ENCODE measurements at places on chromosomes 1 and 21.

GRCh38 chr1:51728611-51729155, 111.8 kb downstream of the OSBPL9 start:
- DNase-seq: no peak
- H3K4me1 ChIP-seq: peaks cover 41% of the 10 kb centered on the region
- H3K27ac ChIP-seq: peak overlapping the region; percentile 58
- peaks cover 2% of the 10 kb centered on the region for H3K27me3 ChIP-seq
- peak overlapping the region; percentile 89 for H3K4me3 ChIP-seq

- no peak overlapping the region for H3K4me3 ChIP-seq
- no peak for DNase-seq
- H3K27ac ChIP-seq: no peak overlapping the region
Observed at GRCh38 chr1:232912845-232913580, 37.4 kb upstream of the NTPCR start.

DNA sequence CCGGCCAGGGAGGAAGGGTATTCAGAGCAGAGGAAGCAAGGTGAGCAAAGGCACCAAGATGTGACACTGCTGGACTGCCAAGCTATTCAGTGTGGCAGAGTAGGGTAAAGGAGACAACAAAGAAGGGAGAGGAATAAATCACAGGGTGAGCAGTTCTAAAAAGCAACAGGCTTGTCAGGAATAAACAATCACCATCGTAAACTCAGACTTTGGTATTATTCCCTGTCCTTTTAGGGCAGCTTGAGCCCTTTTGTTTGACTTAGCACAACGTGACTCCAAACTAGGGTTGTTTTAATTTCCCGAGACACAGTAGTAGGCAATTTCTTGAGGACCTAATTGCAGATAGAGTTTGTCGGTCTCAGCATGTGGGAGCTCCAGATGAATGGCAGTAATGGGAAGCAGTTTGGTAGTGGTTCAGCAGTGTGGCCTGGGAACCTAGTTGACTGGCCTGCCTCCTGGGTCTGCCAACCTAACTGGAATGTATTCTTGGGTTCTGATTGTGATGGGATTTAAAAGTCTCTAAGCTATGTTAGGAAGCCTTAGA, 4.3 kb downstream of the CR1L start:
- H3K27me3 ChIP-seq: peaks cover 17% of the 10 kb centered on the region
- no peaks in the 10 kb centered on the region for H3K36me3 ChIP-seq
- no peak for DNase-seq
- H3K4me1 ChIP-seq: peaks cover 5% of the 10 kb centered on the region

GRCh38 chr1:25513666-25514065, 29.7 kb upstream of the LDLRAP1 start:
- H3K36me3 ChIP-seq: no peaks in the 10 kb centered on the region
- no peak overlapping the region for H3K4me3 ChIP-seq
- no peak overlapping the region for H3K27ac ChIP-seq
- H3K27me3 ChIP-seq: peaks cover 10% of the 10 kb centered on the region
- H3K4me1 ChIP-seq: no peaks in the 10 kb centered on the region

GRCh38 chr1:208183977-208184911, 59.9 kb downstream of the PLXNA2 start:
- peaks cover 92% of the 10 kb centered on the region for H3K4me1 ChIP-seq
- peak overlapping the region; percentile 93 for H3K27ac ChIP-seq
- DNase-seq: peak; percentile 96
- H3K4me3 ChIP-seq: peak overlapping the region; percentile 71
- peaks cover 4% of the 10 kb centered on the region for H3K36me3 ChIP-seq
- no peaks in the 10 kb centered on the region for H3K27me3 ChIP-seq

- DNase-seq: no peak
- H3K36me3 ChIP-seq: no peaks in the 10 kb centered on the region
- no peak overlapping the region for H3K27ac ChIP-seq
Observed at GRCh38 chr1:208850442-208850841, 606.3 kb upstream of the PLXNA2 start.

DNA sequence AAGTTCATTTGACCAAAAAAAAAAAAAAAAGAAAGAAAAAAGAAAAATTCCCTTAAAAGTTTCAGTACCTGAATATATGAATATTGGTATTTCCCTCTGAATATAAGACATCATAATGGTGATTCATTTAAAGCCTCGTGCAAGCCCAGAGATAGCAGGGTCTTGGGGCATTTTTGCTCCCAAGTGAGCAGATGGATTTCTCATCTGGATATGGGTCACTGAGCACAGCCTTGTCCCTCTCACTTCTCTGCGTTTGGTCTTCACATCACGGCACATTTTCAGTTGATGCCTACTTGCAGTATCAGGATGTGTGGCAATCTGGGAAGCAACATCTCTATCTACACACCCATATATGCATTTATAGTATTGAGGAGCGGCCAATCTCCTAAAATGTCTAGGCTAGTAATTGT, 12.7 kb downstream of the CD58 start:
- H3K27ac ChIP-seq: no peak overlapping the region
- H3K27me3 ChIP-seq: no peaks in the 10 kb centered on the region
- H3K4me3 ChIP-seq: no peak overlapping the region
- H3K36me3 ChIP-seq: peaks cover 9% of the 10 kb centered on the region

GRCh38 chr1:33503506-33503905, 31.1 kb downstream of the ZSCAN20 start:
- peaks cover 8% of the 10 kb centered on the region for H3K36me3 ChIP-seq
- no peaks in the 10 kb centered on the region for H3K27me3 ChIP-seq
- H3K4me1 ChIP-seq: peaks cover 8% of the 10 kb centered on the region
- no peak for DNase-seq
- H3K27ac ChIP-seq: no peak overlapping the region

DNA sequence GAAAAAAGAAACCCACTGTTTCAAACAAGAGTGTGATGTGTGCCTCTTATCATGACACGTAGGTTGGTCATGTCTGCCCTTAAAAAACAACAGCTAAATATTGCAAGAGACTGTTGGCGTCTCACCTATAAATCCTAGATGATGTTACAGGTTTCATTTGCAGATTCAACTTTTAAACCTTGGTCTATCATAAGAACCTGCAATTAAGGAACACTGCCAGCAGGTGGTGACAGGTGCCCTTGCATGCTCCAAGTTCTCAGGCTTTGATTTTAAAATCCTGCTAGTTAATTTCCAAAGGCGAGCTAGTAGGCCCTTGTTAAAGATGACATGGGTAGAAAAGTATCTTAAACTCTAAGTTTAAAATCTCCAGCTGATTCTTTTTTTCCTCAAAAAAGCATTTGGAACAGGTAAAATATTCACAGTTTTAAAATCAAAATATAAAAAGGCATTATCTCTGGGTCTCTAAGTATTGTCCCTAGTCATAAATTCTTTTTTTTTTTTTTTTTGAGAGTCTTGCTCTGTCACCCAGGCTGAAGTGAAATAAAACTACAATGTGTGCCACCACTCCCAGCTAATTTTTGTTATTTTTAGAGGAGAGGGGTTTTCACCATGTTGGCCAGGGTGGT, 39.1 kb downstream of the CLSTN1 start:
- H3K4me3 ChIP-seq: no peak overlapping the region
- H3K27ac ChIP-seq: no peak overlapping the region

- DNase-seq: no peak
- peaks cover 16% of the 10 kb centered on the region for H3K4me1 ChIP-seq
- H3K27ac ChIP-seq: no peak overlapping the region
Observed at GRCh38 chr21:43196826-43197225, 28.0 kb downstream of the CRYAA start.

DNA sequence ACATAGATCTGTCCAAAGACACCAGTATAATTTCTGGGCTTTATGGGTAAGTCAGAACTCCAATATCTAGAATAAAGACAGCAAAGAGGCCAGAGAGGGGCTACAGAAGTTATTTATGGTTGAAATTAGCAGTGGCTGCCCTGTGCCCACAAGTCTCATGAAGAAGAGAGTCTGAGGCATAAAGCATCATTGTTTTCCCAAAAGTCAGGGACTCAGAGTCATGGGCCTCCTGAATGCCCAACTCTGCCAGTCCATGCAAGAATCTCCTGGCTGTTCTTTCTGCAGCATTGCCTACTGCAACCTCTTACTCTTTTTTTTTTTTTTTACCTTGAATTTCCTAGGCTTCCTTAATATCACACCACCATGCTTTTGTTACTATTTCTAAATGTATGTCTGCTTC, 49.6 kb downstream of the PLPP3 start:
- H3K4me3 ChIP-seq: no peak overlapping the region
- DNase-seq: no peak
- 0 out of 2 replicates have a peak, but pooled peaks cover 5% of the 10 kb centered on the region for H3K36me3 ChIP-seq
- no peak overlapping the region for H3K27ac ChIP-seq
- peaks cover 32% of the 10 kb centered on the region for H3K4me1 ChIP-seq

DNA sequence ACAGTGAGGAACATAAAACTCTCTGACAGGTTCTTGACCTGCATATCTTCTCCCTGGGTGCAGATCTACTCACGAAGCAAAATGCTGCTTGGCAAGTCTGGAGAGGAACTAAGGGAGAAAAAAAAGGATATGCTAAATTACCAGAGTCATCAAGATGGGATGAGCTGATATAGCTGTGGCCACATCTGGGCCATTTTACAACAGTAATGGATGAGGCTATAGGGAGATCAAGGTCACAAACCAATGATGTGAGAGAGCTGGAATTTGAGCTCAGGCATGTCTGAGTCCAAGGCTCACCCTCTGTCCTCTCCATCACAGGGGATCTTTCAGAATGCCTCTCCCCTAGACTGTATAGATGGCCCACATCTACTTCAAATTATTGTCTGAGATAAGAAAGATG, 26.2 kb downstream of the ZMYND12 start:
- no peak overlapping the region for H3K4me3 ChIP-seq
- no peak overlapping the region for H3K27ac ChIP-seq
- peaks cover 12% of the 10 kb centered on the region for H3K27me3 ChIP-seq
- peak; percentile 39 for DNase-seq

DNA sequence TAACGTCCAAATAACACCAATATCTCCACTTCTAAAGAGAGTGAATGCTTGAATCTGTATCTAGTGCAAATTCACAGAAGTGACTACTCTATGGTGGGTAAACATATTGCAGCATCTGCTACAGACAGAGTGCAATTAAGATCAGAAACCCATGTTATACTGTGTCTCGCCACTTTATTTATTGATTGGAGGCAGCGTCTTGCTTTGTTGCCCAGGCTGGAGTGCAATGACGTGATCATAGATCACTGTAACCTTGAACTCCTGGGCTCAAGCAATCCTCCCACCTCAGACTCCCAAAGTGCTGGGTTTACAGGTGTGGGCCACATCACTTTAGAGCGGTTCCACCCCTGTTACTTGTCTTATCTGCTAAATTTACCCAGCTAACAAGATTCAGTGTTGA, 57.0 kb downstream of the HLCS start:
- peaks cover 34% of the 10 kb centered on the region for H3K4me1 ChIP-seq
- peaks cover 7% of the 10 kb centered on the region for H3K27me3 ChIP-seq
- peak overlapping the region; percentile 70 for H3K4me3 ChIP-seq

DNA sequence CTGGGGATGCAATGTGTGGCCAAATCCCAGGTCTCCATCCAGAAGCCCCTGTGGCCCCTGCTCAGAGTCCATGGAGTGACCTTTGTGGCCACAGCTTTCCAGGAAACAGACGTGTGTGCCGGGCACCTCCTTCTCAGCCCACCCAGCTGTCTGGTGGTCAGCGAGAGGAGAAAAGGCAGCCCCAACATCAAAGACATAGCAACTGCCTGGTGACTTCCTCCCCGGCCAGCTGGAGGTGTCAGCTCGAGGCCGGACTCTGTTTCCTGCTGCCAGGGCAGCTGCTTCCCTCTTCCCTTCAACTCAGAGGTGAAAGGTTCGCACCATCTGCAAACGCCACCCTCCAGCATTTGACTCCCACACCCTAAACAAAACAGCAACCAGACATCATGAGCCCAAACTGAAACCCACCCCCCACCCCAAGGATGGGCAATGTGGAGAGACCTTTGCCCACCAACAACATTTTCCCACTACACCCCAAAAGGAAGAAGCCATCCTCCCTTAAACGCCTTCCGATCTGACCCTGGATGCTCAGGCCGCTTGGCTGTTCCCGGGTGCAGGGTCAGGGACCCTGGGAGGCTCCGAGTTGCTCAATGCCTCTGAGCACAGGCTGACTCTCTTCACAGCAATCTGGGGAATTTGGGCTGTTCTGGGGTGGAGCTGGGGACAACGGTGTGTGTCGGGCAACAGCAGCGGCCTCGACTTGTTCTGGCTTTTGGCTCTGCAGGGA, 162.3 kb downstream of the PSMG1 start:
- peak overlapping the region; percentile 89 for H3K27ac ChIP-seq
- peak; percentile 35 for DNase-seq
- H3K4me3 ChIP-seq: peak overlapping the region; percentile 71
- H3K36me3 ChIP-seq: peaks cover 11% of the 10 kb centered on the region
- peaks cover 37% of the 10 kb centered on the region for H3K4me1 ChIP-seq

DNA sequence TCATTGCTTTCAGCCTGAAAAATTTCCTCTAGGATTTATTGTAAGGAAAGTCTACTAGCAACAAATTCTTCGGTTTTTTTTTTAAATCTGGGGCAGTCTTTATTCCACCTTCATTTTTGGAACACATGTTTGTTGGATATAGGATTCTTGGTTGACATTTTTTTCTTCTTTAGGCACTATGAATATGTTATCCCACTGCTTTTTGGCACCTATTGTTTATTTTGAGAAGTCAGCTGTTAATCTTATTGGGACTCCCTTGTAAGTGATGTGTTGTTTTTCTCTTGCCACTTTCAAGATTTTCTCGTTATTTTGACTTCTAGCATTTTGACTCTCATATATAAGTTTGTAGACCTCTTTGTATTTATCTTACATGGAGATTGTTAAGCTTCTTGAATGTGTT, 99.3 kb downstream of the NPHS2 start:
- peaks cover 9% of the 10 kb centered on the region for H3K36me3 ChIP-seq
- no peak overlapping the region for H3K27ac ChIP-seq
- no peak overlapping the region for H3K4me3 ChIP-seq
- no peaks in the 10 kb centered on the region for H3K4me1 ChIP-seq

- peak overlapping the region; percentile 99 for H3K27ac ChIP-seq
- H3K4me3 ChIP-seq: peak overlapping the region; percentile 100
- H3K36me3 ChIP-seq: peaks cover 30% of the 10 kb centered on the region
- peaks cover 59% of the 10 kb centered on the region for H3K4me1 ChIP-seq
Observed at GRCh38 chr1:52056937-52057231, 789 bp downstream of the BTF3L4 start.

- peak overlapping the region; percentile 60 for H3K27ac ChIP-seq
- H3K27me3 ChIP-seq: 0 out of 2 replicates have a peak, but pooled peaks cover 3% of the 10 kb centered on the region
- 0 out of 2 replicates have a peak, but pooled peaks cover 4% of the 10 kb centered on the region for H3K36me3 ChIP-seq
- H3K4me1 ChIP-seq: peaks cover 71% of the 10 kb centered on the region
- DNase-seq: peak; percentile 75
Observed at GRCh38 chr1:116853680-116854402, 55.9 kb upstream of the PTGFRN start.

GRCh38 chr1:26403656-26404055, 7.0 kb upstream of the LIN28A start:
- DNase-seq: no peak
- H3K4me1 ChIP-seq: peaks cover 29% of the 10 kb centered on the region
- peaks cover 3% of the 10 kb centered on the region for H3K27me3 ChIP-seq
- H3K4me3 ChIP-seq: no peak overlapping the region

- H3K27ac ChIP-seq: peak overlapping the region; percentile 98
- no peak for DNase-seq
- H3K27me3 ChIP-seq: peaks cover 2% of the 10 kb centered on the region
- H3K36me3 ChIP-seq: peaks cover 39% of the 10 kb centered on the region
- peak overlapping the region; percentile 97 for H3K4me3 ChIP-seq
Observed at GRCh38 chr1:32221581-32221979, 573 bp downstream of the TMEM234 start.

DNA sequence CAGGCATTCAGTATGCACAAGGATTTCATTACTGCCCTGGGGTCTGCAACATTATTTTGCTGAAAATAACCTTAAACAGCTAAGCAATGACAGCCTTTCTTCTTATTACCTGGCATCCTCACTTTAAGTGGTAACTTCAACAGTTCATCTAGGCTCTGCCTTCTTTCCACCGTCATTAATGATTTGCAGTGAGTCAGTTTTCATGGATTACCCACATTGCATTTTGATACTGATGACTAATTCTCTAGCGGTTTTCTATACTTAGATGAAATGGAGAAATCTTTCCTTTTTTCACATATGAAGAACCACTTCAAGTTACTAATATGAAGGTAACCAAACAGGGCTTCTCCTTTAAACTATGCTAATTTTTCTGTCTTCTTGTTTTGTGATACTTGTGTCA, 226.9 kb upstream of the TMPRSS15 start:
- no peaks in the 10 kb centered on the region for H3K27me3 ChIP-seq
- no peaks in the 10 kb centered on the region for H3K36me3 ChIP-seq
- H3K27ac ChIP-seq: no peak overlapping the region
- no peak overlapping the region for H3K4me3 ChIP-seq

All from HFFc6 (cell line).